Liver (tissue), 10 donors: ENCODE measurements at places on chromosomes 7 and 10. TPM values are rescaled to one million over a fixed set of nuclear protein-coding genes. Genes with fewer than 3 reads are reported as not detected.

FGFBP3 gene
- 0.08 TPM for polyA plus RNA-seq

GRCh38 chr7:148702876-148703670 is 4.4 kb downstream of the CUL1 start:
- no peak for DNase-seq

DNA sequence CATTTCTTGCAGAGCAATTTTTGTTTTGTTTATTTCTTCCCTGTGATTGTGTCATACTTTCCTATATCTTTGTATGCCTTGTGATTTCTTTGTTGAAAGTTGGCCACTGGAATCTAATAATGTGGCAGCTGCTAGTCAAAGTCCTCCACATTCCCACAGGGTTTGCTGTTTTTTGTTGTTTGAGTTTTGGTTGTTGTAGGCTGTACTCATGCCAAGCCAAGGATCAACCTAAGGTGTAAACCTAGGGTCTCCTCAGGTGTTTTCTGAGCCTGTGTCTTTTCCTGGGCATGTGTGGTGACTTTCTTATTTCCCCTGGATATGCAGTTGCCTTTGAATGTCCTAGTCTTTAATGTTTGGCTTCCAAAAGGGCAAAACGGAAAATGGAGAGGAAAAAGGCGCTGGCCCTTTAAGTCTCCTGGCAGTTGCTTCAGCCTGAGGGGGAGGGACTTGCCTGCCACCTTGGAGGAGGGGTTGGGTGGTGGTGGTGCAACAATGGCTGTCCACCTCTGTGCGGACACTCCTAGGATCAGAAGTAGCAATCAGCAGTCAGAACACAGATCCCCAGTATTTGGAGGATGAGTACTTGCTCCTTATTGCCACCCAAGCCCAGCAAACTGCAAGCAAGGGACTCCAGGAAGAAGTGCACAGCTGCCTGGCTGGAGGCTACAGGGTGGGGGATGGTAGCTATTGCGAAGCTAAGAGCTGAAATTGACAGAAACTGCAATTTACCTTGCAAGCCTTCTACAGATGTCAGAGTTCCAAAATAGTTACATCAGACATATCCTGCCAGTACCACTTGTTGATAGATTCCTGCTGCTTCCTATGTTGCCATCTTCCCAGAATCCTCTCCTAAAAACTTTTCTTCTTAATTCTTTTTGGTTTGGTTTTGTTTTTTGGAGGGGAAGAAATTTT is 5.6 kb upstream of the ZNF518A start:
- peak; percentile 59 for DNase-seq

DNA sequence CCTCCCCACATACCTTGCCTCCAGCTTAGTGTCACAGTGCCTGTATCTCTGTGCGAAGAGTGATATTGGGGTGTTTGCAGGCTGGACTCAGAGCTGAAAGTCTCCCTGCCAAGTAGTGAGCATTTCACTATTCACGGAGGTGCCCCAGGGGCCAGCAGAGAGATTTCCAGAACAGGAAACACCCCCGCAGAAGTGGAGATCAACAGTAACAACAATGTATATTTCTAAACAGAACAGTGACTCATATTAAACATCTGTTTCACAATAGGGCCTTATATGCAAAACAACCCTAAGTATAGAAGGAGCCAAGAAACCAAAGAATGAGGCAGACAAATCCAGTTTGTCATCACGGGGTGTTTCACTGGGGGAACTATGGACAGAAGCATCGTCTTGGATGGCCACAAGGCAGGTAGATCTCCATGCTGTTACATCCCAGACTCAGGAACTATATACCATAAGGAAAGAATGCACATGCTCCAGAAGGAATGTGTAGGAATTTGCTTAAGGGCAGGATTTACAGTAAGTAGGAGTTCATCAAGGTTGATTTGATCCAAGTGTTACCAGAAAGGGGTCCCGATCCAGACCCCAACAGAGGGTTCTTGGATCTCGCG is 29.3 kb upstream of the CCL24 start:
- DNase-seq, result no peak

GRCh38 chr7:142030294-142030693 is 34.6 kb downstream of the MGAM start:
- no peak for DNase-seq

DNA sequence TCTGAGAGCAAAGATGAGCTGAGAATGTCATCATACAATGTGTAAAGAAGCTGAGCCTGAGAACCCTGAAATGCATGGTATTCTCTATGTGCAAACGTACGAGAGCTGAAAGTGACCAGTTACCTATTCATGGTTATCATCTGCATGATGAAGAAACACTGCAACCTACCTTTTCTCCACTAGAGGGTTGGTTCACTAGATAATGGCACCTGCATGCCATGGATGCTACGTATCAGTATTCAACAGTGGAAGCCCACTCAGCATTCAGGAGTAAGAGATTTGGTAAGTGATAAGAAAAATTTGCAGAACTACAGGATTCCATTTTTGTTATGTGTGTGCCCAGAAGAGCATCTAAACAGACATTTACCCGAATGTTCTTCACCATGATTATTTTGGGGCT is 145.4 kb downstream of the PTPRN2 start:
- no peak for DNase-seq

DNA sequence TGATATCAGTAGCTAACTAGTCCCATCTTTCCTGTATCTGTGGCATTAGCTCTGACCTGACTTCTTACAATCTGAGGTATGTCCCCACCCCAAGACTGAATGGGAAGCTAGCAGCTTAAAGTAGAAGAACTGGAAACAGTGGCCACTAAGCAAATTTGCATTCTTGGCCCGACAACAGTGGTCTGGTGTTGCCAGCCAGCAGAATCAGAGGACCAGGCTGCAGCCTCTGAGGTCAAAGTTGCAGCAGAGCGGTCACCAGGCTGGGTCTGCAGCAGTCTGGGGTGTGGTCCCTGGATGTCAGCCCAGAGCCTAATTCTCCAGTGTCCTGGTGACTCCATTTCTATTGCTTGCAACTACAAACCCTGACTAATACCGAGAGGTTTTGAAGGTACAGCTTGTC is 26.3 kb downstream of the FAM107B start:
- no peak for DNase-seq

DNA sequence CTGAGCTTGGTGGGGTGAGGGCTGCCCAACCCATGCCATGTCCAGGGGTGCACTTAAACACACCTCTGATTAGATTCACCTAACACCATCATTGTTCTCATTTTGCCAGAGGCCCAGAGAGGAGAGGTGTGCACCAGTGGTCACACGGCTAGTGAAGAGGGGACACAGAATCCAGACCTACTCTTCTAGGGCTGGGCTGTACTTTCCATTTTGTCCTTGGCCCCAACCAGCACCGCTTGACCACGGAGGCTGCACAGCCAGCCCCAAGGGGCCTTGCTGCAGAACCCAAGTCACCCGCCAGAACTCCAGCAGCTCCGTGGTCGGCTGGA is 246 bp upstream of the WDFY4 start:
- no peak for DNase-seq
